ENCODE measurements at places on chromosomes 6 and 20. TPM values are rescaled to one million over a fixed set of nuclear protein-coding genes. Genes with fewer than 3 reads are reported as not detected.
A peak's percentile ranks its signal among the peaks of the same experiment; 100 is the strongest.

Gene TRDN
- total RNA-seq: not detected

Gene ARMH2
- total RNA-seq: 0.40 TPM

Gene CTCFL
- not detected for total RNA-seq

Gene BMP6
- total RNA-seq: 0.18 TPM

DNA sequence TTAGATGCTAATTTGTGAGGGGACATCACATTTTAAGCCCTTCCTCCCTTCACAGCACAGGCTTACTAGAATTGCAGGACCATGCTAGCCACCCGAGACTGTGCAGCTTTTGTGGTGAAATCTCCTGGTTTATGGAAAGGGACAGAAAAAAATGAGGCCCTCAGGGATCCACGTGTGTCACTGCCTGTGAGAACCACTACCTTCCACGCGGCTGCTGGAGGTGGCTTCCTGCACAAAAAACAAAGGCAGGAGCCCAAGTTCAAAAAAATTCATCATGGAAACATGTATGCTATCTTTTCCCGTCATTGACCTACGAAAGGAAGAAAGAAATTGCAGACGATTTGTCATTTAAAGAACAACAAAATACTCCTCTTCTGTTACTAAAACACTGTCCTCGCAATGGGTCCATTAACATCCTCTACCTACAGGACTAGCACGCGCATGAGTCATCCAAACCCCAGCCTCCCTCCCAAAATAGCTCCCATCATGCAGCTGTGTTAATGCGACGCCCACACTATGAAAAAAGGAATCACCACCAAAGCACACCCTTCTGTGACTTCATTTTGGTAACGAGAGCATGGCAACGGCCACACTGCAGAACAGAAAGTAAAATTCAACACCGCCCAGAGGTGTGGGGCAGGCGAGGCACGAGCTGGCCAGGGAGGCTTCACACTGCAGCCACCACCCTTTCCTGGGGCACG is 45.7 kb downstream of the RAMACL start:
- DNase-seq: peak; percentile 82

DNA sequence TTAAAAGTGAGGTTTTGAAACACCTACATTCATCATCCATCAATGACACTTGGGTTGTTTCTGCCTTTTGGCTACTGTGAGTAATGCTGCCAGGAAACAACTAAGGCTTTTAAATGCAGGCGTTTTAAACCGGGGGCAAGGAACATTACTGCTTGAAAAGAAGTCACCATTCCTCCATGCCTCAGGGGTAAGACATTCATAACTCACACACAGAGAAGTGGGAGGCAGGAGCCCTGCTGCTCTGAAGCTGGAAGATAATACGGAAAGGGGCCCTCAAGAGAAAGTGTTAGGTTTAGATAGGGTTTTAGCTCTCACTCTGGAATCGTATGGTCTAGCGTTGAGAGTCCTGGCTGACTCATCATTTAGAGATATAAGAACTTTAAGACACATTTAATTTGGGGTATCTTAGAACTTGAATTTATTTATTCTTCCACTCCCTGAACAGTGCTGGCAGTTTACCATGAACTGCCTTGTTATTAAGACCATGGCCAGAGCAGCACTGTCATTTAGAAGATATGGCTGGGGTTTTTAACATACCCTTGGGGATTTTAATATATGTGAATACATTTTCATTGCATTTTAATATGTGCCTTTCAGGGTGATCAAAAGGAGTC is 1.8 kb downstream of the TUBB1 start:
- DNase-seq: no peak

- no peak for DNase-seq
Observed at GRCh38 chr6:16183187-16183664, 54.3 kb downstream of the MYLIP start.

DNA sequence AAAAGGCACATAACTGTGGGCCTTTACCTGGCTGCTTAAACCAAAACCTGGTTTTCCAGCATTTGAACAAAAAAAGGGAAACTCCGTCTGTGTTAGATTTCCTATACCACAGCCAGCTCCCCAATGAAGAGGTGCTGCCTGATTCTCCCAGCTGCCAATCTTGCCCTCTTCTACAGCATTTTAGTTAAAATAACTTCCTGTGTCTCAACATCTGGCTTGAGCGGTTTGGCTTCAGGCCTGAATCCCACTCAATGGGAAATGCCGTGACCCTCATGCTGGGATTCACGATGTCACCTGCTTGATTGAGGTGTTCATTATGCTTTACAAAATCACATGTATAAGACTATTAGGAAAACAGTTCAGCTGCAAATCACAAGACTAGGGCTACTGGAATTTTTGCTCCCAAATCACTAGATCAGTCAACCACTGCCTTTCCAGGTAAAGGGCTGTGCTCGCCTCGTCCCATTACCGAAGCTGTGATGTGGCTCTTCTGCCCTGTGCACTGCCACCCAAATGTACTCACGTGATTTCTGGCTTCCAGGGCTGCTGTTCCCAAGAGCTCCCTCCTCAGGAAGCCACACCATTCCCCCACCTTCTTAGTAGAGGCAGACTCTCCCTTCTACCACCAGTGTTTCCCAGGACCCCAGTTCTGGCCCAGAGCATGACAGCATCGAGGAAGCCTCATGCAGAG is 94.6 kb downstream of the PSMG4 start:
- no peak for DNase-seq

- peak; percentile 82 for DNase-seq
Observed at GRCh38 chr6:154352898-154353585, 3.6 kb downstream of the IPCEF1 start.

- DNase-seq: peak; percentile 77
Observed at GRCh38 chr20:10672624-10673127, 1.1 kb downstream of the JAG1 start.

GRCh38 chr20:57224641-57225138 is 41.8 kb downstream of the BMP7 start:
- DNase-seq: no peak

DNA sequence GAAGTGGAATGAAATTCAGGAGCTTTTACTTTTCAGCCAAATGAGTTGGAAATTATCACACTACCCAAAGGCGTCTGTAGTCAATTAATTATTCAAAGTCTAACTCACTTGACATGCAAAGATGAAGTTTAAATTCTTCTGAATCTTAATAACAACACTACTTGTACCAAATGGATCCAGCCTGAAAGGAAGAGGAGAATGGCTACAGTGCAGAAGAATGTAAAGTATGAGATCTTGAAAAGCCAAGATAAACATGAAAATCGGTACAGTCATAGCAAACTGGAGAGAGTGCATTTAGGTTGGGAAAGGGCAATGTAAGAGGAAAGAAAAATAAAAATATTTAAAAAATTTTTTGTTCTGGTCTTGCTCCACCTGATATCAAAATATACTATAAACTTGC is 195.5 kb downstream of the SIM1 start:
- no peak for DNase-seq

DNA sequence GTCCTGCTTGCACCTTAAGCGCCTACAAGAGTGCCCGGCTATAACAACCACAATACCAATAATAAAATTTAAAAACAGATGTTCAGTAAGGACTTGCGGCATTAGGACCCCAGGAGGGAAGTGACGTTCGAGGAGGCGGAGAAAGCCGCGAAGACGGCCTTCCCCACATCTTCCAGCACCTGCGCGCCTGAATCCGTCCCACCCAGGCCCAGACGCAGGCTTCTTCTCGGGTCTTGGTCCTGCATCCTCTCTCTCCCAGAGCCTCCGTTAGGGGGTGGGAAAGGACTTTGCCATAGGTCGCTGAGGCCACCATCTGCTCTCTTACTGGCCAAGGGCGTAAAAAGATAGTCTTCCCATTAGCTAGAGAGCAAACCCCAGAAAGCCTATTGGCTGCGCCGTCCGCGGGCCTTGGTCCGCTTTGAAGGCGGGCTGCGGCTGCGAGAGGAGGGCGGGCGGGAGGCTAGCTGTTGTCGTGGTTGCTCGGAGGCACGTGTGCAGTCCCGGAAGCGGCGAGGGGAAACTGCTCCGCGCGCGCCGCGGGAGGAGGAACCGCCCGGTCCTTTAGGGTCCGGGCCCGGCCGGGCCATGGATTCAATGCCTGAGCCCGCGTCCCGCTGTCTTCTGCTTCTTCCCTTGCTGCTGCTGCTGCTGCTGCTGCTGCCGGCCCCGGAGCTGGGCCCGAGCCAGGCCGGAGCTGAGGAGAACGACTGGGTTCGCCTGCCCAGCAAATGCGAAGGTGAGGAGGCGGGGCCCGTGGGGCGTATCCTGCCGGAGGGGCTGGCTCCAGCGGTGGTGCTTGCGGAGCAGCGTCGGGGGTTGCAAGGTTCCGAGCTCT is at the start of gene CNPY3:
TSS of gene CNPY3 (plus strand) at position 495 of the 835 bp plus-strand sequence. CDS start at position 586, 91 bp downstream.
- peak; percentile 98 for DNase-seq

DNA sequence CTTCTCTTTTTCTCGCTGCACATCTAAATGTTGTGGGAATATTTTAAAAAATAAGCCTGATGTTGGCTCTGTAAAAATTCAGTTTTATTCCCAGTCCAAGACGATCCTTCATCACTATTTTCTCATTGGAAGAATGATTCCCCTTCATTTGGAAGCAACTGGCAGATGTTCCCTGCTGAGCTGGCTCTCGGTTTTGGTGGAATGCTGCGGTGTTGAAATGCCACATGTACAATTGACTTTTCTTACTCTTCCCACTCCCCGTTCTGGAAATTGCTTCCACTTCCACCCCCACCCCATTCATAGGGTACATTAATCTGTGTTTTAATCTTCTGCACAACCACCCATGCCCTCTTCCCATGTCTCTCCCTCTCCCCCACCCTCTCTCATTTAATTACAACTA is 496.3 kb upstream of the MAP3K7 start:
- no peak for DNase-seq

GRCh38 chr20:8321001-8321400 is 188.9 kb downstream of the PLCB1 start:
- no peak for DNase-seq

GRCh38 chr6:6057442-6058053 is 50.8 kb upstream of the NRN1 start:
- no peak for DNase-seq

GRCh38 chr20:43909720-43910119 is 4.9 kb upstream of the TOX2 start:
- no peak for DNase-seq

DNA sequence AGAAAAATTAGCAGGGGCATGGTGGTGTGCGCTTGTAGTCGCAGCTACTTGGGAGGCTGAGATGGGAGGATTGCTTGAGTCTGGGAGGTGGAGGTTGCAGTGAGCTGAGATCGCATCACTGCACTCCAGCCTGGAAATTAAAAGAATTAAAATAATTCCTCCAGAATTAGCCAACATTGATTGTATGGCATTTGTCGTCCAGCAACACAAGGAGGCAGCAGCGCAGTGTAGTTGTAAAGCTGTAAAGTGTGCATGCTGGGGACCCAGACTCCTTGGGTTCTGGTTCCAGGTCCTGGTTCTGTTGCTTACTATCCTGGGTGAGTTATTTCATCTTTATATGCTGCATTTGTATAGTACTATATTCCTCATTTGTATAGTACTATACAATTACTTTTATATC is 41.4 kb downstream of the PEX7 start:
- DNase-seq: no peak

DNA sequence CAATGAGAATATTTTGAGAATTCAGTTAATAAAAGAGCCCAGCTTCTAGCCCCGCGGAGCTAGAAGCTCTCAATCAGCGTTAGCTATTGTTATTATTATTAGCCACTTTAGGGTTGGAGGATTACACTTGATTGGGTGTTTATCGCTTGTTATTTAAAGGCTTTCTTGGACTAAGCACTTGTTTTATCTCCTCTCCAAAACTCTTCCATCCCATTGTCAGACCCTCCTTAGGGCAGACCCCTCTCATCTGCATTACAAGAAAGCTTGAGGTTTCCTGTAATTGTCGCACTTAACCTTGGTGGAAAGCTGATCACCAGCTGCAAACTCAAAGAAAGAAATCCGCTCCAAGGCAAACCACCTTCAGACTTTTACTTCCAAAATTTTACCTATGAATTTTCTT is 4.8 kb downstream of the DPPA5 start:
- DNase-seq: no peak

GRCh38 chr6:1129131-1129530 is 182.8 kb upstream of the FOXQ1 start:
- no peak for DNase-seq
